ENCODE measurements at places on chromosomes 3 and 15. TPM values are rescaled to one million over a fixed set of nuclear protein-coding genes. Genes with fewer than 3 reads are reported as not detected.

CLEC3B gene
- not detected for total RNA-seq

FAM3D gene
- total RNA-seq = not detected

ZNF860 gene
- 1.7 TPM for total RNA-seq

DUOXA1 gene
- total RNA-seq = not detected

RHCG gene
- total RNA-seq = not detected

A4GNT gene
- total RNA-seq = not detected

GXYLT2 gene
- total RNA-seq = 0.08 TPM

GOLGA6D gene
- total RNA-seq = 0.14 TPM

KCNMB3 gene
- 0.43 TPM for total RNA-seq

CDCP1 gene
- 0.41 TPM for total RNA-seq

TMEM207 gene
- not detected for total RNA-seq

COL8A1 gene
- 0.07 TPM for total RNA-seq

PRSS50 gene
- total RNA-seq = not detected

PSTPIP1 gene
- 95.5 TPM for total RNA-seq

PDCD6IP gene
- total RNA-seq = 192 TPM

OSTN gene
- total RNA-seq = not detected

VPS13C gene
- 61.0 TPM for total RNA-seq

WNT5A gene
- not detected for total RNA-seq

SAMD7 gene
- total RNA-seq = not detected

KNL1 gene
- 36.9 TPM for total RNA-seq

PAQR9 gene
- not detected for total RNA-seq

SOX14 gene
- total RNA-seq = not detected

FETUB gene
- total RNA-seq = not detected

KLHL6 gene
- total RNA-seq = 47.0 TPM

GUCA1C gene
- not detected for total RNA-seq

SLC15A2 gene
- 5.0 TPM for total RNA-seq

SRGAP3 gene
- 4.4 TPM for total RNA-seq

BSN gene
- total RNA-seq = 0.06 TPM

FBXO40 gene
- not detected for total RNA-seq

PTX3 gene
- total RNA-seq = not detected

GOLGA8K gene
- 0.88 TPM for total RNA-seq

ALDH1A2 gene
- not detected for total RNA-seq

MNS1 gene
- 0.73 TPM for total RNA-seq

TMEM108 gene
- total RNA-seq = not detected

CISH gene
- 222 TPM for total RNA-seq

MSL2 gene
- total RNA-seq = 78.2 TPM

FRMD5 gene
- 0.93 TPM for total RNA-seq

GLT8D1 gene
- 35.0 TPM for total RNA-seq

ZNF619 gene
- total RNA-seq = 5.7 TPM

TP63 gene
- 0.06 TPM for total RNA-seq

SLC28A1 gene
- total RNA-seq = 0.30 TPM

PHLDB2 gene
- 1.9 TPM for total RNA-seq

GPR62 gene
- total RNA-seq = not detected

NR1I2 gene
- 0.60 TPM for total RNA-seq

C3orf62 gene
- total RNA-seq = 4.3 TPM

CLDN18 gene
- not detected for total RNA-seq

ZNF80 gene
- total RNA-seq = 0.71 TPM

LYZL4 gene
- total RNA-seq = not detected

DUOX1 gene
- total RNA-seq = 0.18 TPM

MORC1 gene
- total RNA-seq = not detected

RARB gene
- total RNA-seq = not detected

STX19 gene
- not detected for total RNA-seq

SSUH2 gene
- 0.23 TPM for total RNA-seq
